ENCODE measurements at places on chromosomes 1 and 21.

DNA sequence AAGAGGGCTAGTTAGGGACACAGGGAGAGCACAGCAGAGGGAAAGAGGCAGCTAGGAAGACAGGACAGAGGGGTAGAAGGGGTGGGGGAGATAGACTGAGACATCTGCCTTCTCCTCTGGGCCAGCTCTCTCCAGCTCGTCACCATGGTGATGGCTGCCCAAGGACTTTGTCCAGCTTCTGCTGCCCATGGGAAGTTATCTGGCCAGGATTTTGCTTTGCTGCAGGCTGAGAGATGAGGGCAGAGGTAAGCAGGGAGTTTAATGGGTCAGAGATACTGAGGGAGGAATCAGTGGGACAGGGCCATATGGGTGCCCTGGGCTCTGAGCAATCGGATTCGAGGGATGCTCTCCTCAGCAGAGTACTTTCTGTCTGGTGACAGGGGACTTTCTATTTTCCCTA, 34.5 kb upstream of the GPR37L1 start:
- no peak for DNase-seq

GRCh38 chr1:175597969-175598765, 145.2 kb downstream of the TNR start:
- no peak for DNase-seq

DNA sequence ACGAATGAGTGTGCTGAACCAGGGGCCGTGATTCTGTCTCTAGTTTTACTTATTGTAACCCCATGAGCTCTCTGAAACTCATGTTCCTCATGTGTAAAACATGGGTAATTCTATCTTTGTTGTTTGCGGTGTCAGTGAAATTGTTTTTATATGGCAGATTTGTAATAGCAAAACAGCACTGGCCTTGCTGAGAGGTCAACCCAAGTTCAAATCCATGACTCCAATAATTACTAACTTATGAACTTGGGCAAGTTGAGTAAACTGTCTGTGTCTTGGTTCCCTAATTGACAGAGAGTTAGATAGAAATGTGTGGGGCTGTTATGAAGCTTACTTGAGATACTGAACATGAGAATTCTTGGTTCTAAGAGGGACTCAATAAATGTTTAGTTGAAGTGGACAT, 17.8 kb downstream of the C1orf116 start:
- DNase-seq, result no peak

- DNase-seq, result no peak
Measured at GRCh38 chr1:229001467-229002011, 266.3 kb downstream of the RHOU start.

- no peak for DNase-seq
Measured at GRCh38 chr21:45041351-45041805, 33.0 kb upstream of the ADARB1 start.

GRCh38 chr1:178684542-178685000, 40.5 kb upstream of the RALGPS2 start:
- no peak for DNase-seq

DNA sequence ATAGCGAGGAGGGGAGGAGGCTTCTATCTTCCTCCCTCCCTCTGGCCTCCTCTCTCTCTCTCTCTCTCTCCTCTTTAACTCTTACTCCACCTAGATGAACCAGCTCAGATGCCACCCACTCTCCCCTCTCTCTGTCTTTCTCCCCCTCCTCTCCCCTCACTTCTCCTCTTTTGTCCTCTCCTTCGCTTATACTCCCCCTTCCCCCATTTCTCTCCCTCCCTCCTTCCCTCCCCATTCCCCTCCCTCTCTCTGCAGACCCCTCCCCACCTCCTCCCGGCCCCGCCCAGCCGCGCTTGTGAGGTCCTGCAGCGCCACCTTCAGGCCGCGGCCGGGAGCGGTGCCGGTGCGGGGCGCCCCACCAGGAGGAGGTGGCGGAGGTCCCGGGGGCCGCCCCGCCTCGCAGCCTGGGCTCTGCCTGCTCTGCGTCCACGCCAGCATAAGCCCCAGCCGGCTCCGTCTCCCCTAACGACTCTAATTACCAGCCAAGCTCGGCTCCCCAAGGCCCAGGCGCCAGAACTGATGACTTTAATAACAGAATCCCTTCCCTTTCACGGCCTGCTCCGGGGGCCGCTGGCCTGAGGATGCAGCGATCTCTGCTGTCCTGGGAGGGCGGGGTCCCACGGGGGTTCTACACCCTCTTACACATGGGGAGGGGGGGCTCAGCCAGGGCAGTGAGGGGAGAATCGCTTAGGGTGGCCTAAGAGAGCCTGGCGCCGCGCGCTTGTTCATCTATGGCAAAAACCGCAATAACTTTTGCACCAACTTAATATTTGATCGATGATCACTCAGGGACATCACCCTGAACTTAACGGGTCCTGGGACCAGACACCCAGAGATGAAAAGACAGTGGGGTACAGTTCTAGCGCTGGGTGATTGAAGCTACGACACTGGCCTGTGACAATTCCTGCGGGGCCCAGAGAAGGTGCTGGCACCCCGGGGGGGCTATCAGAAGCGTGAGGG, 637.3 kb downstream of the MATN1 start:
- no peak for DNase-seq

- no peak for DNase-seq
Measured at GRCh38 chr1:87117761-87118368, 203.4 kb downstream of the HS2ST1 start.

- DNase-seq, result no peak
Measured at GRCh38 chr1:2408859-2409276, 3.5 kb downstream of the PEX10 start.

GRCh38 chr1:168903237-168903830, 174.3 kb upstream of the DPT start:
- no peak for DNase-seq

DNA sequence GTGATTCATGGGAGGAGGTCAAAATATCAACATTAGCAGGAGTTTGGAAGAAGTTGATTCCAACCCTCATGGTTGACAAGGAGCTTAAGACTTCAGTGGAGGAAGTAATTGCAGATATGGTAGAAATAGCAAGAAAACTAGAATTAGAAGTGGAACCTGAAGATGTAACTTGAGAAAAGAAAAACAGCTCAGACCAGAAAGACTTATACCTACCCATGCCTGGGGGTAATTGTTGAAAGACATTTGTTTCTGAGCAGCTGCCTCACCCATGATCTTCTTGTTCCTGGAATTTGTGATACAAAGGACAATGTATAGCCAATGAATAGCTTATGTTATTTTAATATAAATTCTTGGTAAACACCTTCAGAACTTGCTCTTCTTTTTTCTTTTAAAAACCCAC, 128.6 kb downstream of the LRIG2 start:
- no peak for DNase-seq

DNA sequence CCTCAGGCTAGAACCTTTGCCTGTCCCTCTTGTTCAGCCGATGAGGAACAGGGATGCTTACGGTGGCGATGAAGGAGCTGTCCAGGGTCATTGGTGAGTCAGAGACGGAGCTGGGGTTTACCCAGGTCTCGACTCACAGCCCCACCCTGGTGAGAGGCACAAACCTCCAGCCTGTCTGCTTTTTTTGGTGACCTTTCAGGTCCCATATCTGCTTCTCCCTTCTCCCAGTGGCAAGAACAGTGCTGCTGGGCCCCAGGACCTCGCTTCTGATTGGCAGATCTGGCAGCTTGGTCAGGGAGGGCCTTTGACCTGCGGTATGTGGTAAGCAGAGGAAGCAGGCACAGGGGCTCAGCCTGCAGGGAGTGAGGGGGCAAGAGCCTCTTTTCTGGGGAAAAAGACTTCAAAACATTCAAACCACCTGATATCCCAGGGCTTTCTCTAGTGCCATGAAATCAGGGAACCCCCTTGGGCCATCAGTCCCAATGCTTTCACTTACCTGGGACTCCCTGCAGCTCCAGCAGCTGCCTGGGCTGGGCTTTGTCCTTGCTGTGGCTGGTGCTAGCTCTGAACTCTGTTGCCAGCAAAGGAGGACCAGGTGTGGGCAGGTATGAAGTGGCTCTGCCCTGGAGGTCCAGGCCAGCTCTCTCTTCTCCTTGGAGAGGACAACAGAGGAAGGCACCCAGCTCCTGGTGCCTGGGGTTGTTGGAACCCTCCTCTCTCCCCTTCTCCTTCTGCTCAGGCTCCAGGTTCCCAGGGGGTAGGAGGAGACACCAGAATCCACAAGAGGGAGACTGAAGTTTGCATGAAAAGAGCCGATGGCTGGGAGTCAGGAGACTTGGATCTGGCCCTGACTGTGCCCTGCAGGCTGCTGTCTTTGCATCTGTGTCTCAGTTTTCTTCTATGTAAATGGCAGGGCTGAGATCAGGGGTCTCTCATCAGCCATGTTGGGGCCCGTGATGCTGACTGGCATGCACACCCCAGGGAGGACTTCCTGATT, 41.4 kb downstream of the TRIM62 start:
- no peak for DNase-seq

GRCh38 chr1:21866707-21867043, 54.6 kb downstream of the LDLRAD2 start:
- DNase-seq, result no peak

- DNase-seq, result no peak
Measured at GRCh38 chr1:64522740-64523139, 52.8 kb downstream of the CACHD1 start.

DNA sequence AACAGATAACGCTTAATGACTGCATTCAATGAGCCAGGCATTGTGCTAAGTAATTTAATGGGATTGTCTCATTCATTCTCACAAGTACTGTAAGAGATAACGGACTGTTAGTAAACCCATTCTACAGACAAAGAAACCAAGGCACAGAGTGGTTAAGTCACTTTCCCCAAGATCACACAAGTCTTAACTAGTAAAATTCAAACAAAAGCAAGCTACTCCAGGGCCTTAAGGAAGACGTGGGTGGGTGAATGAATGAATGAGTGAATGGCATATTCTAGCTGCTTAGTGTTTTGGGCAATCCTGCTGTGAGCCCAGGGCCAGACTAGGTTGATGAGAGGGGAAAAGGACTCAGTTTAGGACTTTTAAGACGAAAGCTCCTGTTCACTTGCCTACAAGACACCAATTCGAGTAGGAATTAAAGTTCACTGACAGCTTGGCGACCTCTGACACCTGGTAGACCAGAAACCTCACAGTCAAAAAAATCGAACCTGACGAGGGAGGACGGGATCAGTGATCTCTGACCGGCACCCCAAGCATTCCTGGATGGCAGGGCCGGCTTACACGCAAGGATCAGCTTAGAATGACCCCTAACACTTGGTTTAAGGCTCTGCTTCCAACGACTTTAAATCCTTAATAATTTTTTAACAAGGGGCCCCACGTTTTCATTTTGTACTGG, 557 bp downstream of the EMC1 start:
- DNase-seq, result no peak

GRCh38 chr1:53135735-53136114, 6.7 kb downstream of the SLC1A7 start:
- DNase-seq, result peak; percentile 37

GRCh38 chr1:78114034-78114956, 68.5 kb downstream of the GIPC2 start:
- DNase-seq, result peak; percentile 72

- no peak for DNase-seq
Measured at GRCh38 chr21:14353231-14353630, 29.7 kb downstream of the HSPA13 start.

- DNase-seq, result no peak
Measured at GRCh38 chr21:43364851-43365424, 62.0 kb downstream of the SIK1 start.

DNA sequence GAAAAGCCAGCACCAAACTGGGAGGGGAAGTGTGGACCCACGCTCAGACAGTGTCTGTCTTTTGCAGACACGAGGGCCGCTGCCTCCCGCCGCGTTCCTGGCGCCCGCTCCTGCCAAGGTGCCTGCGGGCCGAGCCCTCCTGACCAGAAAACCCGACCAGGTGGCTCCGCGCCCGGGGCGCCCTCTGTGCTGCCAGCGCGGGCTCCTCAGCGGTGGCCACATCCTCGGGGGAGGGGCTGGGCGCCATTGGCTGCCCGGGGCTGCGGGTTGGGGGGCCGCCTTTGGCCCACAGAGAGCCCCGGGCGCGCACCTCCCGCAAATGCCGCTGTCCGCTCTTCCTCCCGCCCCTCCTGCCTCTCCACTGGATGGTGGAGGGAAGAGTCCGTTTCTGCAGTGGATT, 22.4 kb upstream of the TRNAU1AP start:
- no peak for DNase-seq

- no peak for DNase-seq
Measured at GRCh38 chr1:162219461-162219860, 150.0 kb downstream of the NOS1AP start.

DNA sequence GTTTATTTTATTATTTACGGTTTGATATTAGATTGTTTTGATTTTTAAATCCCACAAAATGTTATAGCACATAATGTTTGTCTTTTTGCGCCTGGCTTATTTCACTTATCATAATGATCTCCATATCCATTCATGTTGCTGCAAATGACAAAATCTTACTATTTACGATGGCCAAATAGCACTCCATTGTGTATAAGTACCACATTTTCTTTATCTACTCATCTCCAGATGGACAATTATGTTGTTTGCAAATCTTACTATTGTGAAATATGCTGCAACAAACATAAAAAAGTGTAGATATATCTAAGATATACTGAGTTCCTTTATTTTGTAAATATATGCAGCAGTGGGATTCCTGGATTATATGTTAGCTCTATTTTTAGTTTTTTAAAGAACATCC, 1568.3 kb downstream of the AMY1C start:
- no peak for DNase-seq

- DNase-seq, result no peak
Measured at GRCh38 chr1:213868482-213868881, 119.3 kb upstream of the PROX1 start.

- DNase-seq, result no peak
Measured at GRCh38 chr1:9419369-9420041, 119.8 kb upstream of the SLC25A33 start.

DNA sequence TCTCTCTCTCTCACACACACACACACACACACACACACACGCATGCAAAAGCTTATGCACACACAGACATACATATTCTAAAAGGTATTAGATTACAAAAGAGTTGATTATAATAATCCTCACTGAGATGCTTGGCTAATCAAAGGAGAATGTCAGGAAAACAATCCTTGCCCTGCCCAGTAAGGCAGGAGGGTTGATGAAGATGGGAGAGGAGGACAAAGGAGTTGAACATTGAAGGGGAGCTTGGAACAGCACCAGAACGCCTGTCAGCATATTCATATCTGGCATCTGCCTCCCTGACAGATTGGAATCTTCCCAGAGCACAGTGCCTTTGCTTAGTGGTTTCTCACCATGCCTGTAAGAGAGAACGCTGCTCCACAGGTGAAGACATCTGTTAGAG, 68.6 kb upstream of the PALMD start:
- DNase-seq, result no peak

GRCh38 chr1:87330057-87330884, 1.6 kb downstream of the LMO4 start:
- DNase-seq, result no peak

- DNase-seq, result no peak
Measured at GRCh38 chr1:36273024-36273423, 33.1 kb upstream of the SH3D21 start.

DNA sequence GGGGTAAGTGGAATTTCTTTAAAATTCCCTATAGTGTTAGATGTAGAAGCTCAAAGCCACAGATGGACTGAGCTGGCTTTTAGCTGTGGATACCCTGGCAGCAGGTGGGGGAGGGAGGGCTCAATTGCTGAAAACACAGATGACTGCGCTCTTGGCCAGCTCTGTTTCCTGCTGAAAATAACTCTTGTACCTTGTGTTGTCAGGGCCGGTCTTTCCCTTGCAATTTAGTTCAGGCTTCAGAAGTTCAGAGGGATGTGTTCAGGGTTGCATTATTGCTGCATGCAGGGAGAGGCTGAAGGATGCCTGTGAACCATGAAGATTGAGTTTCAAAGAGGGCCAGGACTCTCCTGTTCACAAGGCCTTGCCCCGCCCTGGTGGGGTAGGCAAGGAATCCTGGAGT, 58.1 kb upstream of the GCLM start:
- no peak for DNase-seq

- no peak for DNase-seq
Measured at GRCh38 chr1:232704694-232705680, 75.1 kb upstream of the SIPA1L2 start.
